Prostate gland (tissue), 2 donors: ENCODE measurements at places on chromosomes 5 and 9. TPM values are rescaled to one million over a fixed set of nuclear protein-coding genes. Genes with fewer than 3 reads are reported as not detected.

- no peak for DNase-seq
Measured at GRCh38 chr5:59617186-59617771, 276.2 kb downstream of the PDE4D start.

INVS gene
- total RNA-seq: 29.7 TPM

GRCh38 chr5:65191554-65192135, 290.1 kb downstream of the ADAMTS6 start:
- DNase-seq: no peak

ARSI gene
- 1.6 TPM for total RNA-seq

GRCh38 chr5:42586625-42587024, 163.4 kb downstream of the GHR start:
- DNase-seq: no peak

GRCh38 chr5:131587541-131587940, 47.5 kb downstream of the RAPGEF6 start:
- no peak for DNase-seq

DNA sequence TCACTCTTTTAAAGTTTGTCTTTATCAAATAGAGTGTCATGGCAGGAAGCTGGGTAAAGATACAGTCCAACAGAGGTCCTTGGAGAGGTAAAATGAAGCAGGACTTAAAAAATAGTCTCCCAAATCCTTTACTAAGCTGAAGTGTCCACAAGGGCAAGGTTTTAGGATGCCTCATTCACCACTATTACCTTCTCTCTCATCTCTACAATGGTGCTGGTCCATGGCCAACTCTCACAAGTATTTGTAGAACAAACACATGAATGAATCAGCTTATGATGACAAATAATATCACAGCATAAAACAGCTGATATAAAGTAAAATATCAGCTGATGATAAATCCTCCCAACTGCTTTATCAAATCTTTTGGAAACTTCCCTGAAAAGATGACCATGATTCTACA, 162.3 kb upstream of the ZNF462 start:
- no peak for DNase-seq

- no peak for DNase-seq
Measured at GRCh38 chr5:111227801-111228200, 3.6 kb downstream of the CAMK4 start.

DNA sequence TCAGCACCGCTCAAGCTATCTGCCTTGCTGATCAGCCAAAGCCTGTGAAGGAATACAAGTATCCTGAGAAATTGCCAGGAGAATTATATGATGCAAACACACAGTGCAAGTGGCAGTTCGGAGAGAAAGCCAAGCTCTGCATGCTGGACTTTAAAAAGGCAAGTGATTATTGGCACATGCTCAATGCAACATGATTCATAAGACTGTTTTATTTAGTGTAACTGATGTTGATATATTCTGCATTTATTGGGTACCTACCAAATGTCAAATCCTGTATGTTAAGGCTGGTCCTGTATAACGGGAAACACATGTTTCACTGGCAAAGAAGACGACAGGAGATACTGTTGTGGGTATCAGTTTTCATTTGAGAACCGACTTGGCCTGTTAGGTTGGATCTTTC, 69.0 kb downstream of the ADAMTS16 start:
- DNase-seq: peak; percentile 81
